ENCODE measurements at places on chromosomes 2 and 18.

DNA sequence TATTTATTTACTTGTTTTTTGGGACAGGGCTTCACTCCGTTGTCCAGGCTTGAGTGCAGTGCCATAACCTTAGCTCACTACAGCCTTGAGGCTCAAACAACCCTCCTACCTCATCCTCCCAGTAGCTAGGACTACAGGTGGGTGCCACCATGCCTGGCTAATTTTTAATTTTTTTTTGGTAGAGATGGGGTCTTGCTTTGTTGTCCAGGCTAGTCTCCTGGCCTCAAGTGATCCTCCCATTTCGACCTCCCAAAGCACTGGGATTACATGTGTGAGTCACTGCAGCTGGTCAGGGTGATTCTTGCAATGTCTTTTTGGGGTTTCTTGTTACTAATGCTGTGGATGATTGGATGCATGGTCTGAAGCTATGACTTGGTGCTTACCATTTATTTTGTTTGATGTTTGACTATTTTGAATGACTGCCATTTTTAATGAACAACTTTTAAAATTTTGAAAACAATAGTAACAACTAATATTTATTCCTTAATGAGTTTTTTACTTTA, 6.5 kb downstream of the CERS6 start:
- DNase-seq = no peak

GRCh38 chr2:226813148-226813701, 13.6 kb upstream of the IRS1 start:
- no peak for DNase-seq

- DNase-seq = no peak
Observed at GRCh38 chr2:18154812-18155211, 276.3 kb downstream of the KCNS3 start.

GRCh38 chr2:26542194-26542455, 64.2 kb upstream of the OTOF start:
- DNase-seq = no peak

GRCh38 chr2:219515874-219516629, 1.8 kb downstream of the ASIC4 start:
- no peak for DNase-seq

GRCh38 chr18:46596119-46596518, 60.9 kb downstream of the LOXHD1 start:
- no peak for DNase-seq

DNA sequence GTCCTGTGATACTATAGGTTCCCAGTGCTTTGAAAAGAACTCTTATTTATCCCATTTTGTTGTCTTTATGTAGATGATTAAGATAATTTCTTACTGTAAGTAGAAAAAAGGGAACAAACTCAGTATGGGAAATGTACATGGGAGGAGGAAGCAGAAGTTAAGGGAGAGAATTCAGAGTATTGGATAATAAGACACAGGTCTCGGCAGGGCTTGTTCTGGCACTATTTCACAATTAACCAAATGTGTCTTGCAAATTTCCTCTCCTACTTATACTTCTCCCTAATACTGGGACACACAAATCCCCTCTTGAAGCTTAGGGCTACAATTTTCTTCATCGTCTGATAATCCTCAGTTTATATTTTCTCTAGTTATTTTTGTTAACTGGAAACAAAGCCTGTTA, 744.0 kb downstream of the ADCYAP1 start:
- no peak for DNase-seq

DNA sequence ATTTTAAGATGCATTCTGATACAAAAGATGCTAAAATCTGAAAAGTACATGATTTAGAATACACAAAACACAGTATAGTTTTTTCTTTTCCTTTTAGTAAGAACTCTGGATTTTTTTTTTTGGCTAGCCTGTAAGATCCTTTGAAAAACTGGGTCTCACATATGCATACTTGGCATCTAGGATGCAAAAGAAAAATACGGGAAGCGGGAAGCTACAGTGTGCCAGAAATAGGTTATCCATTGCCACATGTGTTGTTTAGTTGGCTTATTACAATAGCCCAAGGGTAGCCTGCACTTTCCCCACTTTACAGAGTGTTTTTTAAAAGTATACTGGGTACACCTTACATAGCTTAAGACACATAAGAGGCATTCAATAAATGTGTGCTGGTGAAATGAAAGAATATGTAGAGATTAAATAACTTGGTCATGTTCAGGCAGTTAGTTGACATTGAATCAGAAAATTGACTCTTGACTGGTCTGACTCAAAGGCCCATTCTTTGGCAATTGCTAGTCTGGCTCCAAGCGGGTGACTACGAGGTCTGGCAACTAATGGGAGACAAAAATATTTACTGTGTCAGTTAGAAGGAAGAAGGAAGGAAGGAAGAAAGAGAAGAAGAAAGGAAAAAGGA, 286.8 kb upstream of the TRIB2 start:
- DNase-seq = no peak

DNA sequence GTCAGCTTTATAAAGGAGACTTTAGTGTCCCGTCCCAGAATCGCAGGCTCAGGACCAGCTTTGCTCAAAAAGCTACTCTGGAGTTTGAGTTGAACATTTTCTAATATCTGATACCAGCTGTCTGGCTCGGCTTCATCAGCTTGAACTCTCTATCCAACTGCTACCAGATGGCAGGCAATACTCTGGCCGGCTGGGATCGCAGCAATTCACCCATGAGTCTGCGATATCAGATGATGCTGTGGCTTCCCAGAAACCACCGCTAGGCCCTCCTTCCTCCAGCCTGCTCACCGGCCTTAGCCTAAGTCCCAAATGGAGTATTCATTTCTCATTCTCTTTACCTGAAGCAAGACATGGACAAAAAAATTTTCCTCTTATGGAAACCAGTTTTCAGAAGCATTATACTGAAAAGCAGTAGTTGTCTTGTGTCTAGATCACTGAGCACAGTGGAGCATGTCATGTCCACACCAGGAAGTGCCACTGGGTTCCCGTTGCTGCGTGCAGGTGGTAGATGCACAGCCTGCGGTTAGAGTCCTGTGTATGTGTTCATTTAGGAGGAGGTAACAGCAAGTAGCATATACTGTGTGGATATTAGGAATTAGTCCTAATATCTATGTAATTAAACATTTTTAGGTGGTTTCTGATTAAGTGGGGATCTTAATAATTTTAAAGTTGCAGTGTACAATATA, 162.0 kb upstream of the SOX11 start:
- no peak for DNase-seq

- DNase-seq = no peak
Observed at GRCh38 chr2:189260361-189260814, 80.8 kb upstream of the COL5A2 start.

- DNase-seq = no peak
Observed at GRCh38 chr2:203201426-203201825, 37.4 kb upstream of the CYP20A1 start.

DNA sequence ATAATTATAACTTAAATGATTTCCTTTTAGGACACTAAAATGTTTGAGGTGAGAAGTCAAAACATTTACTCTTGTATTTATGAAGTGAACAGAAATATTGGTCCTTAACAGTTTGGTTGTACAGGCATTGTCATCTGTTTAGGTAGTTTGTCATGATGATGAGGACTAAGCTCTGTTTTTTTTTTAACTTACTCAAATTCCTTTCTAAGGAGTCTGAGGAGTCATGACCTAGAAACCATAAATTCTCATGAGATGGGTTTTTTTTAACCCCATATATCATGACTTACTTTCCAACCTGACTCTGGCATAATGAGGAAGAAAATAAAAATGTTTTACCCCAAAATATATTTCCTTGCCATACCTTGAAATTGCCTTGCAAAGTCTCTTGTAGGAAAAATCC, 1176.2 kb downstream of the SUCLG1 start:
- DNase-seq = no peak

DNA sequence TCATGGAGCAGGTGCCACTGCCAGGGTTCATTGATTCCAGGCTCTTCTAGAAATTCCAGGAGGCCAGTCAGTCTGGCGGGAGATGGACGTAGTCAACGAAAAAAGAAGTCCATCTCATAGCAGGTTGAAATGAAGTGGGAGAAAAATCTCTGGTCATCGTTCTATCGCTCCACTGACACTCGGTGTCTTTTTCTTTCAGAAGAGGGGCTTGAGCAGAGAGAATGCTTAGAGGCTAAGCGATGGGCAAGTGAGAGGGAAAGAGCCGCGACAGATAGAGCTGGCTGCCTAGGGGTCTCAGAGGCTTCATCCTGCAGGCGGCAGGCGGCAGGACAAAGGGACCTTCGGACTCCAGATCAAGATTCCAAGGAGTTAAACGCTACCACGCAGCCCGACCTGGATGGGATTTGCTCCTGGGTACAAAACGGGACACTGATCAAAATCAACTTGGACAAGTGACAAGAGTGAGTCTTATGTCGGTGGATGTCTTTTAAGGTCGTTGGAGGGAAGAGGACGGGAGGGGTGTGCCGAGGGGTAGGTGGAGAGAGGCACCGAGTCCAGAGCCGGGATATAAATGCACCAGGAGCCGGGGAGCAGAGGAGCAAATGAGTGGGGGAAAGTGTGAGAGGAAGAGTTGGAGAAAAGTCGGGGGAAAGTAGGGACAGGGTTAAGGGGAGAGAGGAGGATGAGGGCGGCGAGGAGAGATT, 677 bp upstream of the TMEM178A start:
- DNase-seq = no peak

GRCh38 chr2:122749405-122749804, 994.0 kb downstream of the TSN start:
- DNase-seq = no peak

DNA sequence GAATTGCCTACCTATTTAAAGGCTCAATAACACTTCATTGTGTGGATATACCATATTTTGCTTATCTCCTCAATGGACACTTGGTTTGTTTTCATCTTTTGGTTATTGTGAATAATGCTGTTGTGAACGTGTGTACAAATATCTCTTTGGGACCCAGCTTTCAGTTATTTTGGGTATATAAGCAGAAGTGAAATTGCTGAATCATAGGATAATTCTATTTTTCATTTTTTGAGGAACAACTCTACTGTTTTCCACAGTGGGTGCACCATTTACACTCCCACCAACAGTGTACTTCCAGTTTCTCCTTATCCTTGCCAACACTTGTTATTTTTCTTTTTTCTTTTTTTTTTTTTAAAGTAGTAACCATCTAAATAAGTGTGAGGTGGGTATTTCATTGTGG, 29.0 kb downstream of the PTPN4 start:
- no peak for DNase-seq

DNA sequence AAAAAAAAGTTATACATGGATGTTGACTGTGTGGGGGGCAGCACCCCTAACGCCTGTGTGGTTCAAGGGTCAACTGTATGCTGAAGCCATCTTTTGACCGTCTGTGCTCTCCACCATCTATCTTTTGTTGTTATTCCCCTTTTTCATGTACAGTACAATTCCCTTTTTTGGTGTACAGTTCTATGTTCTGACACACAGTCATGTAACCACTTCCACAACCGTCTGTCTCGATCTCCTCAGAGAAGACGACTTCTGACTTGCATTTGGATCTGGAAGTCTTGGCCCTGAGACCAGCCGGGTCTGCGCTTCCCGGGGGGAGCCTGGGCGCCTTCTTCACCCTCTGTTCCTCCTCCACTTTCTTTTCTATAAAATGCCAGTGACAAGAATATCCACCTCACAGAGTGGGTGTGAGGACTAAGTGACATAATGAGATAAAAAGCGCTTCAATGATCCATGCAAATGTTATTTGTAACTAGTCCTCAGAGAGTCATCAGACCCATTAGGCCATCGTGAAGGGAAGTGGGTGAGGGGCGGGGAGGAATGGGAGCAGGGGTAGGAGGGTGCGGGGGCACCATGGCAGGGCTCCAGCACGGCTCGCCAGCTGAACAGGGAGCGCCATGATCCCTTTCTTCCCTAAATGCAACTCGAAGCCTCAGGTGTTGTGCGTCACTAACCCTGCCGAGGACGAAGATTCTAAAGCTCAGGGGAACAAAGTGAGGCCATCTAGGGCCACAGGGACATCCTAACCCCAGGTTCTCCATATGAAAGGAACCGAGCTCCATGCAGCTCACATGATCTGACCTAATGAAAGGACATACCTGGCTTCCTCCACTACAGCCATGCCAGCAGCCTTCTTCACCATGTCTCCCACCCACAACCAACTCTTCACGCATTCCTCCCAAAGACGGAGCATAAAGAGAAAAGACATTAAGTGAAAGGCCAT, 16.6 kb downstream of the ADCY3 start:
- no peak for DNase-seq

DNA sequence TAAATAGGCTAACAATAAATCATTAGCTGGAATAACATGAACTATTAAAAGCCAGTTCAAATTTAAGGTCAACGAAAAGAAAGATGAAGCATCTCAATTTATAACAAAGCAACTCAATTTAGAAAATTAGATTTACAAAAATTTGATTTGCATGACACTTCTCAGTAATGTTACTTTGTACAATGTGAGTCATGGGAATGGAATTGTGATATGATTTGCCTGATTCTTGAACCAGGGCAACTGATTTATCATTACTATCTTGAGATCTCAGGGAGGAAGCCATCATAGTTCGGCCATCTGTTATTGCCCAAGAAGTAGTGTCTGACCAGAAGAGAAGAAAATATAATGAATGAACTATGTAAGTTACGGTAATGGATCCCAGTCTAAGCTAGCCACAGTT, 193.1 kb downstream of the RIT2 start:
- no peak for DNase-seq

DNA sequence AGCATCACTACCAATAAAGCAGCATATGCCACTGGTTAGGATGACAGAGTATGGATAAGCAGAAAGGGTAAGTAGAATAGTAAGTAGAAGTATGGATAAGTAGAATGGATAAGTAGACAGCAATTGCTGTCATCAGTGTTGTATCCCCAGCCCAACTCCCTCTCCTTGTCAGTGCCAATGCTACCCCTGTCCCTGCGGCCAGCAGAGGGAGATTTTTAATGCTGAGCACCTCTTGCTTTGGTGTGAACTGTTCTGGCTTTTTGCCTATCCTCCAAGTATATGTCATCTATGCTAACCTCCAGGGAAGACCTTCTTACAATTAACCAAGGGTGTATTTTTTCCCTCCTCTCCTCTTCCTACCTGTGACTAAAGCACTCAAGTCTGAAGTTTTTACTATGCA, 136.7 kb upstream of the SPHKAP start:
- DNase-seq = no peak

GRCh38 chr2:119184512-119184911, 26.0 kb upstream of the C1QL2 start:
- no peak for DNase-seq

GRCh38 chr2:168482269-168482668, 26.2 kb downstream of the CERS6 start:
- no peak for DNase-seq

DNA sequence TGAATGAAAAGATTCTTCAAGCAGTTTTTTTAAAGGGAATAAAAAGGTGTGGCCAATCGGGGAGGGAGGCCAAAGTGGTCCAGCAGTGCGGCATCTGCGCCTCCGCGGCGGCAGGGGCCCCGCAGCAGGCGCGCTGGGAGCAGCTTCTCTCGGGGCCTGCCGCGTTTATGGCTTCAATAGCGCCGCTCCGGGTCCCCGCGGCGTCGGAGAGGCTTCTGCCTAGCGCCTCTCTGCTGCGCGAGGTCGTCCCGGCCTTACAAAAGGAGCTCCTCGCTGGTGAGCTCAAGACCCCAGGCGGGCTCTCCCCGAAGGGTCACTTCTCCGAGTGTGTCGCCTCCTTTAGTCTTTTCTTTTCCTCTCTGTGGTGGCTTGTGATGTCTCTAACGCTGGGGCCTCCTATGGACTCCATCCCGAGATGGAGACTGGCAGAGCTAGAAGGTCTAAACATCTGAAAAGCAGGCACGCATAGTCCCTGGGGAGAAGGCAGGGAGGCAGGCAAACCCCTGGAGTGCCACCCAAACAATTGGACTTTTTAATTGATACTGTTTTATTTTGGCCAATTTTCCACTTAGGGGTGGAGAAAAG, 67.1 kb downstream of the SUMO1 start:
- peak; percentile 9 for DNase-seq

- no peak for DNase-seq
Observed at GRCh38 chr18:22344445-22344844, 73.3 kb downstream of the CTAGE1 start.
